ENCODE measurements at places on chromosomes 3 and 15.
A peak's percentile ranks its signal among the peaks of the same experiment; 100 is the strongest.

- DNase-seq = no peak
Measured at GRCh38 chr15:40744815-40745152, 10.3 kb downstream of the RMDN3 start.

DNA sequence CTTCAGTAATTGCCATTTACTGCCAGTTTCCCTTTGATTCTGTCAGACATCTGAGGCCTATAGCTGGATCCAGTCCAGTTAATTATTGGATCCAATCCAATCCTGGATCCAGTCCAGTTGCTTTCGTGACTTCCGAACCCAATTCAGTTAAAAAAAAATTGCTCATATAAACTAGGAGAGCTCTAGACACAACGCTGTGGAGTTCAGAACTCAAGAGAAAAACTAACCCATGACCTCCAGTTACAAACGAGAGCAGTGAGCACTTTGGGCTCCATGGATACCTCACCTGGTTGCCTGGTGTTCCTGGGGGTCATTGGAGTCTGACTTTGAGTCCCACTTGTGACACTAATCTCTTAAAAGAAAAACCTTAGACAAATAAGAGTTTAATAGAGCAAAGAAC lies 269.8 kb downstream of the THSD4 start:
- no peak for DNase-seq

GRCh38 chr3:134713671-134714070 lies 62.8 kb upstream of the KY start:
- DNase-seq = no peak

DNA sequence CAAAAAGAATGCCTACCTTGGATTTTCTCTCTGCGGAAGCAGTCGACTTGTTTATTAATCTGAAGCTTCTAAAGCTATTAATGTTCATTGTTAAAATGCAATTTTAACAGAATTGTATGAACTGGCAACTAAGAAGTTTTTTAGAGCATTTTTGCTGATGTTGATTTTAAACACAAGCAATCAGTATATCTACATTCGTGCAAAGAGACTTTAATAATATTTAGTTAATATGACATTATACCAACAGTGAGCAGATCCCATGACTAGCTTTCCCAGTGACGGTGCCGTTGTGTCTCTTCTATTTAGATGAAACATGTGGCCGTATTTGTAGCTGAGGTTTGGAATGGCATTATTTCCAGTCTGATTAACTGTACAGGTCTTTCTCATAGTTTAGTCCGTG lies 88.0 kb downstream of the PEX5L start:
- no peak for DNase-seq

GRCh38 chr3:195271410-195272243 lies 668 bp upstream of the XXYLT1 start:
- DNase-seq = peak; percentile 70

GRCh38 chr15:78682004-78682651 lies 41.1 kb upstream of the CHRNB4 start:
- DNase-seq = no peak
